Activated CD4-positive, CD25-positive, alpha-beta regulatory T cell treated with anti-CD3 and anti-CD28 coated beads, Interleukin-2, amount 50 U/mL, for 16 hours (primary cell): ENCODE measurements at places on chromosomes 6 and 20.
A peak's percentile ranks its signal among the peaks of the same experiment; 100 is the strongest.

DNA sequence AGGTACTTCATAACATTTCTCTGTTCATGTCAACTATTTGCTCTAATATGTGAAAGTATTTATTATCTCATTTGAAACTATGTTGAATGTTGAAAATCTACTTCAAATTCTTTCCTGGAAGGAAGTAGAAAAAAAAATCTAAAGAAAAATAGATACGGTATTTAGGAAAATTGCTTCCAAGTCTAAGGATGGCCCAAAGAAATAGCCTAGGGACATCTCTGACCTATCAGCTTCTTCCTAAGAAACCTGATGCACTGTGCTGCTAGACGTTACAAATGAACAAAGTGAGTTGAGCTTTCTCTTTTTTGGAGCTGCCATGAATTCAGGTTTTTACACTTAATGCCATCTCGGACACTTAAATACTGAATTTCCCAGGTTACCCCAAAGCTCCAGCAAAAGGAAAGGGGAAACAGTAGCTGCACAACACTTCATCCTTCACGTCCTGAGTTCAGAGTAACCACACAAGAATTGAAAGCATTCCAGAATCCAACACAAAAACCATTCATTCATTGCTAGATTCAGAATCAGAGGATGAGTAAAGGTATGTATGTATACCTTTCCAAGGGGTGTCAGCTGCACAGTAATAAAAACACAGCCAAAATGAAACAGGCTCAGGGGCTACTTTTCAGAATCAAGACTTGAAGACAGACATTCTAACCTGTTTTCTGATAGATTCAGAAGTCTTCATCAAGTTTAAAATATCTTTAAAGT is 7.9 kb downstream of the RMND1 start:
- no peak for DNase-seq

- no peak for DNase-seq
Measured at GRCh38 chr6:35077713-35078105, 63.4 kb downstream of the TCP11 start.

DNA sequence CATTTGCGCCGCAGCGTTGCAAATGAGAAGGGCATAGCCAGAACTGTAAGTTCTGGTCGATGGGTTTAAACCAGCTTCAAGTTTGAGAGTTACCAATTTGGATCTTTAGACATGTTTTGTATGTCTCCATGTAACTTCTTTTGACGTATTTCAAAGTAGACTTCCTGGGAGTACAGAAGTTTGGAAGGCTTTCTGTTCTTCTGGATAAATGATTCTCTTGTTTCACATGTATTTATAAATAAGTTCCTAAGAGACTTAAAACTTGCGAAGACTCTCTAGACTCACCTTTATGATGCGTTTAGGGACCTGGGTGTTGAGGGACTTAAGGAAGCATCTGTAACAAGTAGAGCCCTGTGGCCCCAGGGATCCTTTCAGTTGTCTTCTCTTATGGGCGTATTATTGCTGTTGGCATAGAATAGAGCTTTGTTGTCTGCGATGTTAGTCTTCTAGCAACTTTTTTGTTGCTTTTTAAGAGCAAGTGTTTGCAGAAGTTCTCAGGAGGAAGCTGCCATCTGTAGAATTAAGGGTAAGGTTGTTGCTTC is 1.3 kb downstream of the CDYL start:
- no peak for DNase-seq

DNA sequence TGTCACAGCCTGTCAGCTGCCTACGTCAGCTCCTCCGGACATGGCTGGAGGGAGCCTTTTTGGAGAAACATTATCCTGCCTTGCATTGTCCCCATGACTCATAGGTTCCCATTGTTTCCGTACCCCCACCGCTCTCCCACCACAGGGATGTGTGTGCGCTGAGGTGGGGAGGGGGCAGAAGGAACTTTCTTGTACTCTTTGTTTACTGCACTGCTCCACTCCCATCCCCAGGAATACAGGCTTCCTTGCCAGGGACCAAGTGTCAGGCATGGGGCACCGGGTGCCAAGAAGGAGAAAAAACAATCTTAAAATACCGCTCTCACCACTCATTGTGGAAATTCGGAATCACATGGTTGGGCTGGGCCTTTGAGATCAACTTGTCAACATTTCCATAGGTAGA is 51.0 kb downstream of the KCNK5 start:
- DNase-seq, result no peak

GRCh38 chr20:23037017-23037481 is 1.9 kb downstream of the SSTR4 start:
- DNase-seq, result no peak

DNA sequence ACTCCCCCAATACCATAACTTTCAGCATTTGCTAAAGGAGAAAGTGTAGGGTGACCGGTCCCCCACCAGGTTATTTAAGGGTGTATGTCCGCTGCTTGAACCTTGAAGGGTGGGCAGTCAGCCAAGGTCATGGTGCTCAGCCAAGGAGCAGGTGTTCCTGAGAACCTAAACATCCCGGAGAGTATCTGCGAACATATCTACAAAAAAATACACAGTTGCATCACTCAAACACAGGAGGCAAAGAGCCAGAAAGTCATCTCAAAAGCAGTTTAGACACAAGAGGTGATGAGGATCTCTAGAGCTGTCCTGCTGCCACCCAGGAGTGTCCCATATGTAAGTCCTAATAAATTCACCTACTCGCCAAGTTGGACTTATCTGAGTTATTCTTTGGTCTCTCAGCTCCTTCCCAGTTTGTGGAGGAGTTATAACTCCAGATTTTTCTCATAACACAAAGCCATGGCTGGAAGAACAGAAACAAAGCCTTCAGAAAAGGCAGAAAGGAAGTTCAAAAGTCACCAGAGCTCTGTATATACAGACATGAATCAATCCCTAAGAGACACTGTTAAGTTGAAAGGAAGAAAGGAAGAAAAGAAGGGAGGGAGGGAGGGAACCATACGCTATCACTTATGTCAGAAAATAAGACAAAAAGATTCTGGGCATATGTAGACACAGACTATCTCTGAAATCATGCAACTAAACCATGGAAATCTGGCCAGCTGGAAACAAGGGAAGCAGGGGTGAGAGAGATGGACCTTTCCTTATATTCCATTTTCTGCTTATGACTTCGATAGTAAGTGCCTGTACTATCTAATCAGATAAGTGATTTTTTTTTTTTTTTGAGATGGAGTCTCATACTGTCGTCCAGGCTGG is 11.3 kb downstream of the MBOAT1 start:
- no peak for DNase-seq

DNA sequence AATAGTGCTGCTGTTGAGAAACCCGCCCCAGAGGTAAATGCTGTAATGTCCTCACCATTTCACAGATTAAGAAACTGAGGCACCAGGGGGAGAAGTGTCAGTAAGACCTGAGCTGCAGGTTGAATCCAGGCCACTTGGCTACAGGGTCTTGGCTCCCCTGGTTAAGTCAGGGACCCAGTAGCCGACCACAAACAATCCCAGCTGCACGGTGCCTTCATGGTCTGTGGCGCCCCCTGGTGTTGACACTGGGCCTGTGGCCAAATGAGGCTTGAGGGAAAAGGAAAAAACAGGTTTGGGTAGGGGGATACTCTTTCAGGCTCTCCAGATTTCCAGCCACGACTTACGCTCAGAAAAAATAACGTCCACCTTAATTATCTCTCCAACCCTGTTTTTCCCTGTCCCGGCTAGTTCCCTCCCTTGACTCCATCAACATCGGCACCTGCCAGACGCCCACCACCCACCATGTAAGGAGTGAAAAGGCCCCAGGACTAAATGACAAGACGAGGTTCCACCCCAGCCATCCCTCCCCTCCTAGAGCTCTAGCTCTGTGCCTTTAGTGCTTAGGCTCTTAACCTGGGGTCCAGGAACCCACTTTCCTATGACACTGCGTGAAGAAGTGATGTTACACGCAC is 47.7 kb upstream of the POLR1H start:
- DNase-seq, result peak; percentile 33

DNA sequence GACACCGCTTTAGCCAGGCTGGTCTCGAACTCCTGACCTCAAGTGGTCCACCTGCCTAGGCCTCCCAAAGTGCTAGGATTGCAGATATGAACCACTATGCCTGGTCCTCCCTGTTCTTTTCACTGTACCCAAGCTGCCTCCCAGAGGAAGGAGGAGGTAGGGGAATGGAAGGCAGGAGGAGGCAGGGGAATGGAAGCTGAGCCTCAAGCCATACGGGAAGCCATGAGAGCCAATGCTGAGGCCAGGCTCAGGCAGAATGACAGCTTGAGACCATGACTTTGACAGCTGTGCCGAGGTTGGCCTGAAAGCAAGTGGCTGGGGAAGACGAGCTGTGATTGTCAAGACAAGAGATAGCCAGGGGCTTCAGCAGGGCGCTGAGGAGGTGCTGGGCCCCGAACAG is 13.6 kb upstream of the ZNF335 start:
- DNase-seq, result no peak

- no peak for DNase-seq
Measured at GRCh38 chr6:70616728-70617260, 50.1 kb downstream of the SDHAF4 start.

- DNase-seq, result no peak
Measured at GRCh38 chr6:159404296-159404695, 235.1 kb downstream of the FNDC1 start.

- no peak for DNase-seq
Measured at GRCh38 chr20:6838181-6838826, 70.8 kb downstream of the BMP2 start.

DNA sequence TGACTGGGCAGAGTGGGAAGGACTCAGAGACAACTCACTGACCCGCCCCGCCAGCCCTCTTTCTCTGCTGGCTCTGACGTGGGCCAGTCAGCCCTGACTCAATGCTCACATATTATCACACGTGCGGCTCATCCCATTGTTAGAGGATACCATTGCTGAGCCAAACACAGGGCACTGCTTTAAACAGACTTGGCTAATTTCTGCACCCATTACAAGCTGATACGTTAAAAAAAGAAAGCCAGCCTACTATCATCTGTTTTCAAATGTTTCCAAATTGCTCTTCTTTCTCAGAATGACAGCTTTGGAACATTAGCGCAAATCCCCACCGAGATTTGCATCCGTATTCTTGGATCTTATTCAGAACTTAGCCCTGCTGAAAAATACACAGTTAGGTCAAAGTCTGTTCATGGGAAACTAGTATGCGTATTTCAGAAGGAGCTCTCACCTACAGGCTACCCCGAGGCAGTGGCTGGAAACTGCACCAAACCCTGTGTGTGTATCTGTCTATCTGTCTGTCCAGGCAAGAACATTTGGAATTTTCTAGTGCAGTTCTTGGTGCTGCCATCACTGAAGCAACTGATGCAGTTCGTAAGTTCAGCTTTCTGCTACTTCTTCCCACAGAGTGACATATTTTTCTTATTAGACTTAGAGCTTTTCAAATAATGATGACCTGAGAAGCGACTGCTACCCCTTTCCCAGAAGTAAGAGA is 32.8 kb downstream of the RAMACL start:
- DNase-seq, result no peak

DNA sequence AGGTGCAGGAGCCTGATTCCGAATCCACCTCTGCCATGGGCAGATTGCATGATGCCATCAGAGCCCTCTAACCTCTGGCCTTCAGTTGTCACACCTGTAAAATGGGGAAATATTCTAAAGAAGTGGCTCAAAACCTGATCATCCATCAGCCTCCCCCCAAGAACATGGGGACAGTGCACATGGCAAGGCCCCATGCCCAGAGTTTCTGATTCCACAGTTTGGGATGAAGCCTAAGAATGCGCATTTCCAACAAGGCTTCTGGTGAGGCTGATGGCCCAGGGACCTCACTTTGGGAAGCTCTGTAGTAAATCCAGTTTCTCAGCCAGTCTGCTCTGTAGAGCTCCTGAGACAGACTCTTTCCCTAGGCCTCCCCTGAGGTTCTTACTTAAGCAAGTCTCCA is 119.9 kb upstream of the CD93 start:
- no peak for DNase-seq

DNA sequence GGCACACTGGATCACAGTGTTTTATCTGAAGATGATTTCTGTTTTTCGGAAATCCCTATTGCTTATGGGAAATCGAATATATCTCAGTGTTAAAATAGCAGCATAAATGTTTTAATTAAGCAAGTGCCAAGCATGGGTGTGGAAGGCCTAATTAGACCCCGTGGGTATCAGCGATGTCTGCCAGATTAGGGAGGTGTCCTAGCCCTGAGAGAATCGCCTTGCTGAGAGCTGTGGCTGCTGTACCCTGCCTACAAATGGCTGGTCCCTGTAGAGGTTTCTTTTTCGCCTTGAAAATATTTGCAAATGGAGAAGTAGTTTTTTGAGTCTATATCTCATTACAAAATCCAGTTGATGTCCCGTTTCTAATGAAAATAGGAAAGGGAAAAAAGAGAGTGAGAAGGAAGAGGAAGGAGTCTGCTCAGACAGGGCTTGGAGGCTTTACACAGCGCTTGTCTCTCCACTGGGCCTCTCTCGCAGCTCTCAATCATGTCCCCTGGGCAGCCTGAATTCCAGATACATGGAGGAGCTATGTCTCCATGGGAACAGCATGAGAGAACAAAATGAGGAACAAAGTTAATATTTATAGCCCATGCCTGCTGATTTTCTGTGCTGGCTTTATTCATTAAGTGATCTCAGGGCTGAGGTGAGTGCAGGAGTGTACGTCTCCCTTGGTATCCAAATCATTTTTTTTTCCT is 35.2 kb upstream of the BCLAF1 start:
- no peak for DNase-seq

DNA sequence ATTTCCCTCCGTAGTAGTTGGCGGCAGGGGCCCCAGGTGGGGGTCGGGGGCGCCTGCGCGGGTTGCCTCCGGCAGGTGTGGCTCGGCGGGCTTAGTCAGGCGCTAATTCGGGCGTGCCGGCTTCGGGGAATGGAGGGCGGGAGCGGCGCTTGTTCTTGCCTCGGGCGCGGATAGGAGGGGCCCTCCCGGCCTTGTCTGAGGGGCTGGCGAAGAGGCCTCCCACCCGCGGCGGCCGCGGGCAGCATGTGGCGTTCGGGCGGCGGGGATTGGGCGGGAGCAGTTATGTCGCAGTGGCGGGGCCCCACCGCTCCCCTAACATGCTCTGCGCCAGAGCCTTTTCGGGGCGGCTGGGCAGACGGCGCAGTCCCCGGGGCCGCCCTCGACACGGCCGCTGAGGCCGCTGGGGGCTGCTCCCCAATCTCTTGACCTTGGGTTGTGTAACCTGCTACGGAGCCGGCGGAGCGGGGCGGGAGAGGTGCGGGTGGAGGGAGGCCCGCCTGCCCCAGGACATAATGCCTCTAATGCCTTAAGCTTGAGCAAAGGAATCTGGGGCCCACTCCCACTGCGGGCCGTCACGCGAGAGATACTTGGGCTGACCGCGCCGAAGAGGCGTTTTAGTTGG is 1.1 kb downstream of the AMD1 start:
- DNase-seq, result peak; percentile 47

DNA sequence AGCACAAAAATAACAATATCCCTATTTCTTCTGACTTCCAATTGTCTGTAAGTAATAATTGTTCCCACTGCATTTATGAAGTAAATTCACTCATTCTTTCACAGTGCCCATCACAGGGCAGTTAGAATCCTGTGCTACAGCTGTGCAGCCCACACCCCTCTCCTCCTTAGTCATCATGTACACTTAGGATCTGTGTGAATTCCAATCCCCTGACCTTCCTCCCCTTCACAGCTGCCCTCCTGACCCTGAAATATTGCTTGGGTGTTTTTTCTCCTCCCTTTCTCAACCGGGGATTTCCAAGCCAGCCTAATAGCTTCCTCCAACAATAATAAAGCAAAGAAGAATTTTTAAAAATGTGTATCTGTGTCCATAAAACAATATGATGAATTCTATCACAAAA is 91.5 kb upstream of the BEND6 start:
- DNase-seq, result no peak

GRCh38 chr6:6633898-6634734 is 45.6 kb downstream of the LY86 start:
- DNase-seq, result no peak

GRCh38 chr6:56435326-56435725 is 187.9 kb upstream of the COL21A1 start:
- no peak for DNase-seq

GRCh38 chr6:129364037-129364436 is 345.9 kb downstream of the ARHGAP18 start:
- no peak for DNase-seq
